ENCODE measurements at places on chromosomes 12 and 14. TPM values are rescaled to one million over a fixed set of nuclear protein-coding genes. Genes with fewer than 3 reads are reported as not detected.

Gene NFE2
- not detected for total RNA-seq

Gene RAP1B
- total RNA-seq, result 93.3 TPM

Gene POTEM
- total RNA-seq, result not detected

Gene PLEKHG7
- total RNA-seq, result not detected

Gene STRN3
- 48.1 TPM for total RNA-seq

Gene WNT5B
- 56.6 TPM for total RNA-seq

Gene STAT6
- total RNA-seq, result 172 TPM

Gene PLD4
- under 0.01 TPM for total RNA-seq

Gene CLEC14A
- total RNA-seq, result 0.20 TPM

Gene MFAP5
- total RNA-seq, result 5.3 TPM

Gene KRT72
- not detected for total RNA-seq

Gene FOXG1
- total RNA-seq, result 0.20 TPM

Gene CORO1C
- total RNA-seq, result 293 TPM

Gene DEGS2
- not detected for total RNA-seq

Gene SAV1
- 27.4 TPM for total RNA-seq

Gene SMCO2
- not detected for total RNA-seq

Gene TPH2
- total RNA-seq, result not detected

Gene DAO
- total RNA-seq, result not detected

Gene OTX2
- total RNA-seq, result not detected

Gene FAIM2
- 0.37 TPM for total RNA-seq

Gene GLT8D2
- 13.2 TPM for total RNA-seq

Gene SLC6A15
- 86.0 TPM for total RNA-seq

Gene SLC15A4
- 36.0 TPM for total RNA-seq

Gene MLEC
- total RNA-seq, result 64.7 TPM

Gene COX8C
- not detected for total RNA-seq

Gene INHBC
- total RNA-seq, result under 0.01 TPM

Gene RAD9B
- total RNA-seq, result 0.59 TPM

Gene SOAT2
- under 0.01 TPM for total RNA-seq

Gene DNAJC22
- total RNA-seq, result 0.20 TPM

Gene NUAK1
- total RNA-seq, result 0.73 TPM

Gene PLEKHD1
- not detected for total RNA-seq

Gene TSPAN8
- not detected for total RNA-seq

Gene CLEC4A
- total RNA-seq, result not detected

Gene CLEC1A
- total RNA-seq, result not detected

Gene LRRIQ1
- 0.59 TPM for total RNA-seq

Gene TBX3
- total RNA-seq, result 79.4 TPM

Gene IQSEC3
- not detected for total RNA-seq

Gene LRRC43
- total RNA-seq, result under 0.01 TPM

Gene ADIPOR2
- 38.3 TPM for total RNA-seq
